ENCODE measurements at places on chromosomes 6 and 20.

- DNase-seq: no peak
Observed at GRCh38 chr6:87714093-87714842, 12.2 kb upstream of the AKIRIN2 start.

GRCh38 chr20:43915211-43916072, 790 bp downstream of the TOX2 start:
- DNase-seq: no peak

- no peak for DNase-seq
Observed at GRCh38 chr6:142031035-142031434, 101.7 kb upstream of the GJE1 start.

DNA sequence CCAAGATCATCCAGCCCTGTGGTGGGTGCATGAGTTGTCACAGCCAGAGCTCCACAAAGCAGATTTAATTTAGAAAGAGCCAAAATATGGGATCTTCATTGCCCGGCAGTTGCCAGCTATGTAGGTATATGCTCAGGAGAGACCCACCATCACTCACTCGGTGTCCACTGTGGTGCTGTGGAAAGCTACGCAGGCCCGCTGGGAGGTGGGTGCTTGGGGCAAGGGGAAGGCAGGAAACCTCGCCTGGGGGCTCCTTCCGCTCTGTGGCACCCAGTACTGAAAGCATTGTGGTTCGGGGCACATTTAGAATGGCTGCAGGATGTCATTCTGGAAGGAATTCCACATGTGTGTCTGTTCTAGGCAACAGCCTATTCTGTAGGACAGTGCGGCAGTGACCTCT, 259.9 kb downstream of the TAF4 start:
- no peak for DNase-seq

DNA sequence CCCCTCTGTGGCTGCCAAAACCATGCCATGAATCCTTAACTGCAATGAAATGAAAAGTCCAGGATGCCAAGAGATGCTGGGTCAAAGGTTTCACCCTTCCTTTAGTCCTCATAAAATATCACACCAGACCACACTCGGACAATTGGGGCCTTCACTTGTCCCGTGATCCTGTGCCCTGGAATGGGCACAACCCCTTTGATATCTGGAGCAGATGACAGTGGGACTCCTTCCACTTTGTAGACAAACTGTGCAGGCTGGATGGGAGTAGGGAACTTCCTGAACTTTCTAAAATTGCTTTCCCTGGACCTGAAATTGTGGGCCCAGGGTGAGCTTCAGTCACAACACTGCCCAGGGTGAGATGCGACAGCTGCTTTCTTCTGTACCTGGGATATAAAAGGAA, 9.6 kb upstream of the BPIFB6 start:
- no peak for DNase-seq

DNA sequence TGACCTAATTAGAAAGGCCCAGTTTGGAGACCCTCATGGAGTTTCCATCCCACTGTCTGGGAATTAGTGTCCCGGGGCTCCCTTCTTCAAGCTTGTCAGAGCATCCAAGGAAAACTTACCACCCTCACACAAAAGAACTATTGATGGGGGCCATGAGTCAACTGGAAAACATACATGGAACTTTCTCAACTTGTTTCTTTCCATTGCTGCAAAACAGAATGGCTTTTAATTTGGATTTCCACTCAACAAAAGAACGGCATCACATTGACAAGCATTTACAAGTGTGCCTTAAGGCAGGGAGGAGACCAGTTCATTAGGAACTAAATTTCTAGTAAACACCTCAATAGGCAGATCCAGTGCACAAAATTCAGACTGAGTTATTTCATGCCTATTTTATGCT, 289.1 kb upstream of the PREP start:
- no peak for DNase-seq

- DNase-seq: no peak
Observed at GRCh38 chr20:4609511-4609910, 112.2 kb upstream of the PRND start.

DNA sequence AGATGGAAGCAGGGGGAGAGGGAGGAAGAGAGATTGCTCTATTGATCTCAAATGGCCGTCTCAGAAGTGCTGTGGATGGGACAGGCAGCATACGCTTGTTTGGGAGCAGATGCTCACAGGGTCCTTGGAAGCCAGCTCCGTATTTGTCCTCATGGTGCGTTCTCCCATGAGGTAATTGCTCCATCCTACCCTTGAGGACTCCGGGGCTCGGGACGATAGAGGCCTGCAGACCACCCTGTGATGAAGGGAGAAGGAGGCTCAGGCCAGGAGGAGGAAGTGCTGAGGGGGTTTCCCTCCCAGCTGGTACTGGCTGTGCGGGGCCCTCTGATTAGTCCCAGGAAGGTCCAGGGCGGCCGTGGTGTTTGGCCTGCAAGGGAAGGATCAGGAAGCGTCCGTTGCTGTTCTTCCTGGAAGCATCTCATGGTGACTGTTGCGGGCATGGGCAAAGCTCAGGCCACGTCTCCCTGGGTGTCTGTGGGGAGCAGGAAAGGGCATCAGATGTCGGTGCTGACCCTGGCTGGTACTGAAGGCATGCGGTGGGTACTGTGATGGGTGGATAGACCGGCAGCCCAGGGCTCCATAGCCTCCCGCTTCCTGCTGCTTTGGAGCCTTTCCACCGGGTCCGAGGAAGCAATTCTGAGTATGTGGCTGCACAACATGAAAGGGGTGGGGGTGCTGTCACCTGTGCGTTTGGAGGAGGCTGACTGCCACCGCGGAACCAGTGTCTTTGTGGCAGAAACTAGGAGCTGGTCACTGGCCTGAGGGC, 158.3 kb downstream of the SYCP2 start:
- no peak for DNase-seq

DNA sequence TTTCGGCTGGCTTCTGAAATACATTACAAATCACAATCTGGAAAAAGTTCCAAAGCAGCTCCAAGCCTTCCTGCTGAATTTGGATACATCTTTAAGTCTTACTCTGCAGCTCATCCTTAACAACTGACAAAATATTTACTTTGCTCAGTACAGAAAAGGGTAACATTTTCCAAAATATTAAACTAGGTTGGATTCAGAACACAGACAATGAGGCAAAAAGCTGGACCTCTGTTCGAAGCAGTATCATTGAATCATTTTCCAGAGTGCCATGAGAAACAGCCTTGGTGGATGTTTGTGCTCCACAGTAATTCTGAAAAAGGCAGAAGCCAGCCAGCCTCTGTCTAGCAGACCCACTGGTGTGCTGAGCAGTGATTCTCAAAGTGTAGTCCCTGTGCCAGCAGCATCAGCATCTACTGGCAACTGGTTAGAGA, 162.1 kb downstream of the AIG1 start:
- no peak for DNase-seq

DNA sequence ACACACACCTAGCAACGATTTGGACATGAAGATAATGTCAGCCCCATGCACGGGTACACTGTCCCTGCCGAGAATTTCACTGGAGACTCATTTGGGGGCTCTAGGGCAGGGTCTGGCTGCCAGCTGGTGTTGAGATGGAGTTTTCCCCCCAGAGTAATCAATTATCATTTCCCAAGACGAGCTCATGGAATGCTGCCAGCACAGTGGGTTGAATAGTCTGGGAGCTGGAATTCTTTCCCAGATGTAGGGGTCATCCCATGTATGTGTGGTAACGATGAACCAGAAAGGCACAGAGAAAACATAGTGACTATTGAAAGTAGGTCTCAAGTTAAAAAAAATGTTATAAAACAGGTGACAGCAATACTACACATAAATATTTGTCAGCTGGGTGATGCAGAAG, 579.9 kb downstream of the MAFB start:
- no peak for DNase-seq

- no peak for DNase-seq
Observed at GRCh38 chr6:119323931-119324330, 25.6 kb downstream of the MAN1A1 start.

- DNase-seq: no peak
Observed at GRCh38 chr20:60653111-60653845, 598.8 kb upstream of the CDH4 start.

DNA sequence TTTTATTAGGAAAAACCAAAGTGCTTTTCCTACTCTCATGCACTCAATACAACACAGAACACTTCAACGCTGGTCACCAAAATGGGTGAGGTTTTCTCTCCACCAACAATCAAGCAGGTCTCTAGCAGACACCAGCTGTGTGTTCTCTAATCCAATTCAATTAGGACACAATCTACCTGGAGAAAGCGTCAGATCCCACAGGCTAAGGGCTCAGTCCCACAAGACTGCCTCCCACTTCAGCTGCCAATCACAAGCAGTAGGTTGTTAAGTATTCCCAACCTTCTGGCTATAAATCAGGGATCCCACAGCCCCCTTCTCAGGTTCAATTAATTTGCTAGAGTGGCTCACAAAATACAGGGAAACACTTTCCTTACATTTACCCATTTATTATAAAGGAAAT, 47.7 kb downstream of the STMND1 start:
- DNase-seq: no peak

- DNase-seq: no peak
Observed at GRCh38 chr6:152309648-152310047, 327.5 kb downstream of the SYNE1 start.

DNA sequence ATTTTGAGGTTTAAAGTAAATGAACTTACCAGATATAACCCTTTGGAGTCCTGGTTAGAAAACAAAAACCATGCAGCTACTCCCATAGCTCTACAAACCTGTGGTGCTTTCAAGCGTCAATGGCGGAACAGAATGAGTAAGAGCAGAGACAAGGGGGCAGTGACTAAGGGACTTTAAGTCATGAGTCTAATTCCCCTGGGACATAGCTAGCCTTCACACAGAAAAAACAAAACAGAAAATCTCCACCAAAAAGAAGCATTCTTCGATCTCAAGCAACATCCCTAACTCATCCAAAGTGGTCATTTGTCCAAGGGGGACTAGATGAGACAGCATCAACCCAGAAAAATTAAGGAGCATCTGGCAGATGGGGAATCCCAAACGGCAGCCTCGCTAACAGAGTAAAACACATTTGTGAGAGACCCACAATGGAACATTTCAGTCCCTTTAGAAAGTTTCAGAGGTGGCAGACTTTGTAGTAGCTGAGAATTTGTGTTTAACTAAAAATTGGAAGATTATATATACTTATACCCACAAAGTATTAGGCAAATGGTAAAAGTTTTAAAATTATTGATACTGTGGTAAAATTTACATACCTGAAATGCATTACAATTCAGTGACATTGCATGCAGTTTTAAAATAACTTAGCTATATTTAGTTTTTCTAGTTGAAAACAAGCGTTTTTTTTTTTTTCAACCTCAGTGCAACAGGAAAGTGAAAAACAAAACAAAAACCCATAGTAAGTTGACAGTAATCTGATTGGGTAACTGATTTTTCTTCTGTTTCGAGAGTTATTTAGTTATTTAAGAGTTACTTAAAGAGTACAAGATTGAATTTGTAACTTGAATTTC, 67.5 kb downstream of the KCNQ5 start:
- no peak for DNase-seq

GRCh38 chr20:37726321-37726720, 32.5 kb downstream of the CTNNBL1 start:
- DNase-seq: no peak

GRCh38 chr20:47358672-47359529, 2.4 kb upstream of the ZMYND8 start:
- DNase-seq: no peak

DNA sequence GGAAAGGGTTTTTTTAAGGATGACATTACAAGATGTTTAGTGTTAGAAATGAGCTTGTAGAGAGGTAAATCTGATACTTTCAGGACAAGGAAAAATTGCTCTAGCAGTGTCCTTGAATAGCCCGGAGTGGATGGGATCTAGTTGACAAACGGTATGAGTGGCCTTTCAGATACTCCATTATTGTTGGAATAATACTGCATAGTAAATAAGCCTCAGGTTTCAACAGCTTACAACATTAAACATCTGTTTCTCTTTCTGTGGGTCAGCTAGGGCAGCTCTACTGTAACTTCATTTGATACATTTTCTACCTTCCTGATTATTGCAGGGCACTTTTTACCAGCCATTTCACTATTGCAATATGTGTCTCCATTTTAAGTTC, 118.0 kb downstream of the B3GAT2 start:
- no peak for DNase-seq

GRCh38 chr6:26530203-26530602, 8.0 kb upstream of the HMGN4 start:
- DNase-seq: no peak

GRCh38 chr6:36599791-36600209, 5.6 kb downstream of the SRSF3 start:
- DNase-seq: no peak

DNA sequence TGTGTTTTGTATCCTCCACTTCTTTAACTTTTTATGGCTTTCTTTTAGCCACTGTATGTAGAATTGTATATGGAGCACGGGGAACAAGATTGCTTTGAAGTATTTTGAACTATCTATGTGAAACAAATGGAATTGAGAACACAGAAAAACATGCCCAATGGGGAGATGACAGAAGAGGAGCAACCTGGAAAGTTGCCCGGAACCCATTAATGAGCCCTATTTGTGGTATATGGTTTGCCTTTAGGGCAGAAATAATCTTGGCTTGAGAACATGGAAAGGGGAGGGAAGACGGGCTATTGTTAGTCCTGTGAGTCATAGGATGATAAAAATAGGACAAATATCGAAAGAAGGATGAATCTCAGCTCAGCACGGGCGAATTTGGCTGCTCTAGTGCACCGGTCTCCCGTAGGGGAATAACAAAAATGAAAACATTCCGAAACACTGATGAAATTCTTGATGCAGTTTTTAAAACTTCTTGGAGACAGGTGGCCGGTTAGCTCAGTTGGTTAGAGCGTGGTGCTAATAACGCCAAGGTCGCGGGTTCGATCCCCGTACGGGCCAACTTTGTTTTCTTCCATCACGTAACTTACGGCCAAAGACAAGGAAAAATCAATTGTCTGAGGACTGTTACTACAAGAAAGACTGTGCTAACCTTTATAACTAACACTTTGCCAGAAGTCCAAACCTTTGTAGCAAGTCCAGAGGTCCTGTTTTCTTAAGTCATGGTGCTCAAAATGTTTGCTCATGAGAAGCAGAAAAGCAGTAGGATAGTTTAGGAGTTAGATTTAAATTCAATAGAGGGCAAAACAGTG, 15.7 kb downstream of the HMGN4 start:
- peak; percentile 85 for DNase-seq

DNA sequence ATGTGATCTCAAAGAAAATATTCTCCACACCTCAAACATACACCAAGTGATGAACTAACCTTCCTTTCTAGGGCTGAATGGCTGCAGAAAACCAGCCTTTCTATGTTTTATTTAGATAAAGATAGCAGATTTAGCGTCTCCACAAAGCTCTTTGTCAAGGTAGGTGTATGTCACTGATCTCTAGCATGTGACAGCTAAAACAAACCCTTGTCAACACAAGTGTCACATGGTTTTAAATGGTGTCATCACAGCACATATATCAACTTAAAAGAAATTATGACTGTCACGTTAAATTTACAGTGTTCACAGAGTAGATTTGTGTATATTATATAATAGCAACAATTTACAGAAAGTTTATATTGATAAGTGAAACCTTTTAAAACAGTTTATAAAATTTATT, 58.3 kb downstream of the TENT5A start:
- DNase-seq: no peak

GRCh38 chr6:73688351-73688750, 7.7 kb upstream of the CD109 start:
- no peak for DNase-seq

- no peak for DNase-seq
Observed at GRCh38 chr6:30067460-30068139, 602 bp downstream of the PPP1R11 start.
